Right lobe of liver (tissue), 6 donors: ENCODE measurements at places on chromosomes 7 and 10.
A peak's percentile ranks its signal among the peaks of the same experiment; 100 is the strongest.

DNA sequence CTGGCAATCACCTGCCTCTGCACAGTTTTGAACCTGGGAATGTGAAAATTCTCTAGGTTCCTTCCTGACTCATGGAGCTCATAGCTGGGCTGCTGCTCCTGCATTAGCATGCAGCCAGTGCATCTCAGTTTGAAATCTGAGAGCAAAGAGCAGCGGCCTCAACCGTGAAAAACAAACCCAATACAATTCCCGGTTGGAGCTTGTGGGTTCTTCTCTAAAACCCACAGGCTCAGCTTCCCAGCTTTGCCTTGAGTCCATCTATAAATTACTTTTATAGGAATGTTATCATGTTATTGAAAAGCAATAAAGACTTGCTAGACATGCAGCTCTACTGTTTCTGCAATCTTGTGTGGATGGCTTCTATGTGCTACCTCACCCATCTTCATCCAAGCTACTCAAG lies 191.7 kb downstream of the CXCL12 start:
- DNase-seq, result no peak

GRCh38 chr7:44634839-44635591 lies 28.6 kb downstream of the OGDH start:
- peak; percentile 38 for DNase-seq

DNA sequence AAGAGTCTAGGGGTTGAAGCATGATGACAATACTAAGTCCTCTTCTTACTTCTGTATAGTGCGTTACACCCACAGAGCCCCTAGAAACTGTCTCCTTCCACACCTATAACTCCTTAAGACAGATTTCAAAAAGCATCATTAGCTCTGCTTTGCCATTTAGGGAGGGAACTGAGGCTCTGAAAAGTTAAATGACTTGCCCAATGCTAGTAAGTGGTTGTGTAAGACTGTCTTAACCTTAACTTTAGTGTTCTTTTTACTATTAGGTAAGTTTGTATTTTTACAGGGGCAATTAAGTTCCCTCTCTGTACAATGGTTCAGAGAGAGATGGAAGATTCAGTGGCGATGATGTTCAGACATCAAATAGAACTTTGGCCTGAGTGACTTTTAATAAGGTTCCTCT lies 72.7 kb upstream of the ASAH2 start:
- DNase-seq, result no peak

- no peak for DNase-seq
Measured at GRCh38 chr10:62853710-62854109, 37.5 kb upstream of the EGR2 start.

GRCh38 chr10:106956216-106956915 lies 208.1 kb downstream of the SORCS1 start:
- no peak for DNase-seq

DNA sequence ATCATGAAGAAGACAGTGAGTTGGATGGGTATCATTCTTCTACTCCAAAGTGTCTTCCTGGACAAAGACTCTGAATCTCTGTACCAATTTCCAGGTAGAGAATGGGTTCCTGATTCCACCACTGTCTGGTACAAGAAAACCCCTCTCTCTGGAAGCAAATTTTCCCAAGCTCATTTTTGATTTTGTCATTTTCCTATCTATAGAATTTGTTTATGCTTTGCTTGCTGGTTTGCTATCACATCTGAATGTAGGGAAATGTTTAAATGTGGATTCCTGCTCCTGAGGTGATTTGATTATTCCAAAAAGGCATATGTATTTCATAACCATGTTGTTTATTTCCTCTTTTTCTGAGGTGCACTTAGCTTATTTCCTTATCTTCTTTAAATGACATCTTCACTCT lies at the start of gene TAS2R16:
Gene TAS2R16 (minus strand): TSS at position 101 of the 400 bp plus-strand sequence. CDS start 66 bp downstream, at position 35.
- DNase-seq, result no peak

GRCh38 chr10:110357252-110357780 lies 52.6 kb upstream of the SMNDC1 start:
- DNase-seq, result no peak

DNA sequence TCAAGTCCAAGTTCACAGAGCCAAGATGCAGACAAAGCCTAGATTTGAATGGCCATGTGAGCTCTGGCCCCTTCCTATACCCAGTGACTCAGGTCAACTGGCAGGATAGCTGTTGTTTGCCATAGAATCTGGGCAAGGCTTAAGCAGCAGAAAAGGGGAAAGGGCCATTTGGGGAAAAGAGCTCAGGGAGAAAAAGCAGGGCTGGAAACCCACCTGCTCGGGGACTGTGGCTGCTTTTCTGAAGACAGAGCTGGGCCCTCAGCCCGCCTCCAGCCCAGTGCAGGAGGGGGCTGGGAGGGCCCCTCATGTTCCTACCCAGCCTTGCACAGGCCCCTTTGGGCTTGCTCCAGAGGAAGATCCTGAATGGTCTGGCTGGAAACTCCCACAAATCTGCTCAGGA lies 32.6 kb upstream of the HABP2 start:
- no peak for DNase-seq

GRCh38 chr10:77633376-77633775 lies 4.2 kb downstream of the KCNMA1 start:
- DNase-seq, result peak; percentile 8

GRCh38 chr10:80443531-80443974 lies 10.6 kb upstream of the TSPAN14 start:
- DNase-seq, result no peak

GRCh38 chr7:11235491-11235890 lies 261.8 kb downstream of the PHF14 start:
- no peak for DNase-seq

DNA sequence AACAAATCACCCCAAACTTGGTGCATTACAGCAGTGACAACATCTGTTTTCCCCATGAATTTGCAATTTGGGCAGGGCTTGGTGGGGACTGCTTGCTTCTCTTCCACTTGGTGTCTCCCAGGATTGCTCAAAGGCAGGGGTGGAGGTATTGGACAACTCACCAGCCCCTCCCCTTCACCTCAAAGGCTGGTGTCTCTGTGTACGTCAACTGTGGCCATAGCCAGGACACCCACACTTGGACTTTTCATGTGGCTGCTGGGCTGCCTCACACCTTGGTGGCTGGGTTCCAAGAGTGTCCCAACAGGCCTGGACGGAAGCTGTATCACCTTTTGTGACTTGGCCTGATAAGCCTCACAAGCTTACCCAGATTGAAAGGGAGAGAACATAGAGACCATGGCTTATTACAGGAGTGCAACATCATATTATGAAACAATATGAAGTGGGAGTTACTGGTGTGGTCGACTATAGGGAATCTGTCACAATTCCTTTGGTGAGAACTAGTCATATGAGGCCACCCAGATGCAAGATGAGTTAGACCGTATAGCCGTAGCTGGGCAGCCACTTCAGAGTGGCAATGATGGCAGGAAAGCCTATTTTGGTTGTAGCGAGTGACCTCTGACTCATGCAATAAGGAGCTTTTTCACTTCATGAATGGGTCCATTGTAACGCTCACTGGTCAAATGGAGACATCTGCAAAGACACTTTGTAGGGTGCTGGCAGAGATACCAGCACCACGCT lies 187.6 kb upstream of the ITGB1 start:
- DNase-seq, result peak; percentile 51

- no peak for DNase-seq
Measured at GRCh38 chr7:602341-603141, 82.9 kb upstream of the PDGFA start.

DNA sequence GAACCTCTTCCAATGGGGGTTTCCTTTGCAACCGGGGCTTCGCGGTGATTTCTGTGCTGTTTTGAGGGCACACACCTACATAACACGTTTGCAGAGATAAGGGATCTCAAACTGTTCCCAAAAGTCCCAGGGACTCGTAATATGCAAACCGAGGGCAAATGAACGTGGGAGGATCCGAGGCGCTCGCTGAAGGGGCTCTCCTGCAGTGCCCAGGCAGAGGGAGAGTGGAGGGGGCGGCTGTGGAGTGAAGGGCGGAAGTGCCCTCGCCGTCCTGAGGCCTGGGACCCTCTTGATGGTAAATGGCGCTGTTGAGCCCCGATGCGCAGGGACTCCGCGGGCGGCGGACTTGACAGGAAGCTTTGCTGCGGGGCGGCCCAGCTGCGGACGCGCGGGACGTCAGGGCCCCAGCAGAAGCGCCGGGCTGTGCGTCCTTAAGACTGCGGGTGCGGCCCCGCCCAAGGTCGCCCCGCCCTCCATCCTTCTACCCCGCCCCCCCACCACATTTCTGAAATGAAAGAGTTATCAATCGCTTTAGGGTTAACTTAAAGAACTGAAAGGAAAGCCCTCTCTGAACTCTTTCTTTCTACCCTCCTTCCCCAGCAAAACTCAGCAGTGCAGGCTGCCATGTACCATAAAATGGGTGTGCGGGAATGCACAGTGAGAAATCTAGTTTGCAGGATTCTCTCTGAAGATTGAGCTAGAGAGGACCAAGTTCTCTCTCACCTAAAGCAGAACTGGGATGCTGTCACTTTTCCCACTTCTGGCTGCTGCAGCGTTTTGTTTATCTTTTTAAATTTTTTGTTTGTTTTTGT lies 151.8 kb upstream of the YAE1 start:
- no peak for DNase-seq

- DNase-seq, result no peak
Measured at GRCh38 chr7:17674943-17675608, 265.2 kb downstream of the SNX13 start.

- DNase-seq, result no peak
Measured at GRCh38 chr7:36002900-36003299, 150.2 kb upstream of the EEPD1 start.

DNA sequence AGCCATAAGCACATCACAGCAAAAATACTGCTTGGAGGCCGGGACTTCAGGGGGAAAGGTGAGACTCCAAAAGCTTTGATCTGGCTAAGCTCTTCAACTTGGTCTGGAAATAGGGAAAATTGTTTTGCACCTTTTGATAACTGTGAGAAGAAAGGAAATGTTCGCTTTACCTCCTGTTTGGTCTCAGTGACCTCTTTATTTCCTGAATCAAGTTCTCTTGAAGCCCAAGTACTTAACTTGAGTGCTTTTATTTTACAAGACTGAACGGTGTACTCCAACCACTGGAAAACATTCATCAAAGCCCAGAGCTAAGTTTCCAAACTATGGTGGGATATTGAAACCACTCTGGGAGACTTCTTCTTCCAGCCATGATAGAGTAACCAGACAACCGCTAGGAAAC lies 5.3 kb downstream of the C10orf90 start:
- no peak for DNase-seq

GRCh38 chr10:114571316-114571999 lies 86.6 kb downstream of the ABLIM1 start:
- DNase-seq, result no peak

GRCh38 chr7:90250601-90251303 lies 5.8 kb downstream of the CFAP69 start:
- no peak for DNase-seq

DNA sequence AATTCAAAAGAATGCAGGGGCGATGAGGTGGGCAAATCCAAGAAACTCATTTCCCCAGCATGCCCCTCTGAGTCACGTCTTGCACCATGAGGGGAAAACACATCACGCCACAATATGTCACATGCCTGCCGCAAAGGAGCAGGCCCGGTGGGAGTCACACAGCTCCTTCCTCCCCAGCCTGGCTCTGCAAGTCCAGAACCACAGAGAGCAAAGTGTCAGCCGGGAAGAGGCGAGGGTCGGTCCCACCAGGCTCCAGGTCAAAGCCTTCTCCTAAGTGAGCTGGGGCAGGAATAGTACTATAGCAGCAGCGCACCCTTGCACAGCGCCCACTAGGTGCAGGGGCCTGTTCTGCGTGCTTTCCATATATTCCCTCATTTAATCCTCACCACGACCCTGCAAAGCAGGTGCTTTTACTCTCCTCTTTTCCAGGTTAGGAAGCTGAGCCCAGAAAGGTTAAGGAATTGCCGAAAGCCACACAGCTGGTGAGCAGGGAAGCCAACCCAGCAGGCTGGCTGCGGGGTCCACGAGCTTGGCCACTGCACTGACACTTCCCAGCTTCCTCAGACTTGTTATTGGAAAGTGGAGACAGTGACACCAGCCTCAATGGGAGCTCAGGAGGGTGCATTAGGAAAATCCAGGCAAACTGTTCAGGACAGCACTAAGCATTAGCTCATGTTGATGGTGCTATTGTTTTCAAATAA lies 94.0 kb upstream of the ZMIZ1 start:
- no peak for DNase-seq

DNA sequence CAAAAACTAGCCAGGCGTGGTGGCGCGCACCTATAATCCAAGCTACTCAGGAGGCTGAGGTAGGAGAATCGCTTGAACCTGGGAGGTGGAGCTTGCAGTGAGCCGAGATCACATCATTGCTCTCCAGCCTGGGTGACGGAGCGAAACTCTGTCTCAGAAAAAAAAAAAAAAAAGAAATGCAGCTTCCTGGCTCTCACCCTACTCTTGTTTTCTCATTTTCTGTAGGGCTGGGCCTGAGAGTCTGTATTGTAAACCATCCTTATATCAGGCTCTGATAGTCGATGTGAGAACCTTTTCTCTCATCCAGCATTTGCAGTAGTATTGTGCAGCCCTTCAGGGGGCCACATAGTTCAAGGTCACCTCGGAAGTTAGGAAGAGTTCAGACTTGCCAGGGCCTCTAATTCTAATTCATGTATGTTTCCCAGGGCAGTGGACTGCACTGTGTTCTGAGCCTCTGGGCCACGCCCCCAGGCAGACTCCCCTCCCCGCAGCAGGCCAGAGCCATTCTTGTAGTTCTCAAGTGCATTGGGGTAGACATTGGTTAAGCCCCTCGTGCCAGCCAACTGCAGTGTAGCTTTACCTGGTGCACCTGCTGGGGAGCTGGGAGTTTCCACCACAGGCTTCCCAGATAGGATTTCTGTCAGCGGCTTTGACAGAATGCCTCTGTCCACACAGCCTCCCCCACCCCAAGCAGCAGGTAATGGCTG lies 38.3 kb upstream of the PDCD4 start:
- no peak for DNase-seq

- DNase-seq, result no peak
Measured at GRCh38 chr10:120039826-120040225, 147.3 kb downstream of the SEC23IP start.

GRCh38 chr10:76667408-76668370 lies 969.9 kb downstream of the KCNMA1 start:
- no peak for DNase-seq

DNA sequence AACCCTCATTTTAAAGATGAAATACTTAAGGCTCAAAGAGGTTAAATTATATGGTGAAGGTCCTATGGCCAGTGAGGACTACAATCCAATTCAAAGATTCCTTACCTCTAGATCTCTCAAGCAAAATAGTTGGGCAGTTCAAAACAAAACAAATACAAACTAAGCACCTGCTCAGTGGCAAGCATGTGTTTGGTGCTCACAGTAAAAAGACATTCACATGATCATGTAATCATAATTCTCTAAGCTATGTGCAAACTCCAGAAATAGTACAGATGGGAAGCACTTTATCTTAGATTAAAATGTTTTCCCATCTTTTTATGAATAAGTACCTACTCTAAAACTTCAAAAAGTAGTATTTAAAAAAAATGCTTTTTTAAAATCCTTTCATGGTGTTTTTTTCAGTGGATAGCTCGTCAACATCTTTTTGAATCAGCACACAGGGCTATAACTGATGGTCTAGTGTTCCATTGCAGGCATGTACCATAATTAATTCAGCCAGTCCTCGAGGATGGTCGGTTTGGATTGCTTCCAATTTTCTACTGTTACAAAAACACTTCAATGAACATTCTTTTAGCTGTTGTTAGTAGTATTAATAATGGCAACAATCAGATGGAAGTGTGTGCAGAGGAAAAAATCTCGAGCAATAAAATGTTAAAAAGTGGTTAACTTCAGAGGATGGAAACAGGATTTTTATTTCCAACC lies 58.4 kb downstream of the CHCHD3 start:
- no peak for DNase-seq
